ENCODE measurements at places on chromosomes 1 and 21.
A peak's percentile ranks its signal among the peaks of the same experiment; 100 is the strongest.

DNA sequence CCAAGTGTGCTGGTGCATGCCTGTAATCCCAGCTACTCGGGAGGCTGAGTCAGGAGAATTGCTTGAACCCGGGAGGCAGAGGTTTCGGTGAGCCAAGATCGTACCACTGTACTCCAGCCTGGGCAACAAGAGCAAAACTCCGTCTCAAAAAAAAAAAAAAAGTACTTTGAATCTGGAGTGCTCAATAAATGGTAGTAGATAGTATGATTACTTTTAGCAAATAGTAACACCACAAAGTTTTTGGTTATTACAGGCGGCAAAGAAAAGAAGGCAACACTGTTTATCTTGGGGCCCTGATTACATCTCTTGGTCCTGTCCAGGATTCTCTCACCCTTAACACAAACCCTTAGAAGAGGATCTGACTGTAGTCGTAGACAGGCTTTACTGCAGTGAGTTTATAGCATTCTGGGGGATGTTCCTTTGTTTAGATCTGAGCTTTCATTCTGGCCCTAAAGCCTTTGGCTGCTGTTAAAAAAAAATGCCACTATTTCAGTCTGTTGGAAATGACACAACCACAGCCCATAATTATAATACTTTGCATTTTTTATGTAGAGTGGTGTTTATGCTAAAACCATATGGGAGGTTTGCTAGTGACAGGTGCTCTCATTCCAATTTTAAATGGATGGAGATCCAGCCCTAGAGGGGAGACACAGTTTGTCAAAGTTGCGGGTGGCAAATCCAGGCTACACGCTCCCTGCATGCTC lies 79.7 kb upstream of the SLC2A1 start:
- no peak for DNase-seq

GRCh38 chr1:110281363-110282290 lies 57.5 kb upstream of the RBM15 start:
- no peak for DNase-seq

- peak; percentile 38 for DNase-seq
Measured at GRCh38 chr1:178768423-178768822, 43.4 kb downstream of the RALGPS2 start.

DNA sequence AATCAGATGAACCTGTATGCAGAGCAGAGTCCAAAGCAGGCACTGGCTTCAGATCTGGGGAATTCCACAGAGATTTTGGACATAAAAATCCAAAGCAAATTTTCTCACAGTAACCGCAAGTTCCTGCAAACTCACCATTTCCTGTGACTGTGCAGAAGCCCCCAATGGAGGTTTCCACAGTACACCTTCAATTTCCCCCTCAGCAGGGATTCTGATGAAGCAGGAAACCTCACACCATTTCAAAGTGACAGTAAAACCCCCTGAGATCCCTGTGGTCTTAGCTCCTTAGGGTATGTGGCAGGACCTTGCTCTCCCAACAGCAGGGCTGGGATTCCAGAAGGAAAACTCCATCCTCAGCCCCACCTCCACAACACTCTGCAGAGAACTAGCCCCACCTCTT lies 6.0 kb upstream of the TGFBR3 start:
- peak; percentile 44 for DNase-seq

DNA sequence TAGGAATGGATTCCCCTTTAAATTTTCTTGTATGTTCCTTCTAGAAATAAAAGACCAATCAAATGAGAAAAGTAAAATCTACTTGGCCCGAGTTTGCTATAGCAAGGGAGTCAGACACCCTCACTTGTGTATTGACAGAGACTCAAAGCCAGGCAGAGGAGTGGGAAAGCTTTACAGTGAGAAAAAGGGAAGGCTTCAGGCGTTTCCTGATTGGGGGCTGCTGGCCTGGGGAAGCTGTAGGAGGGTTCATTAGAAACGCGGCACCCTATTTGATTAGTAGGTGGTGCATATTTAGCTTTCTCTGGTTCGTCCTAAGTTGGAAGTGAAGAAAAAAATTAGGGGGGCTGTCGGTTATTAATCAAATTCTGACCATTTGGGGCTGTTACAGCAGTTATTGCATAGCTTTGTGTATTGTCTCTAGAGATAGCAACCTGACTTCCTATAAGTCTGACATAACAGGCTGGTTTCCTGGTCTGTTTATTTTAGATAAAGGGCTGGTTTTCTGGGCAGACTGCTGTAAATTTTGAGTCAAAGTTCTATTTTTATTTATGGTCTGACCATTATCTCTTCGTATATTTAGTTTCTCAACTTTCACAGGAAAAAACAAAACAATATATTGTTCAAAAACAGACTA lies 10.0 kb downstream of the SLC25A24 start:
- no peak for DNase-seq

DNA sequence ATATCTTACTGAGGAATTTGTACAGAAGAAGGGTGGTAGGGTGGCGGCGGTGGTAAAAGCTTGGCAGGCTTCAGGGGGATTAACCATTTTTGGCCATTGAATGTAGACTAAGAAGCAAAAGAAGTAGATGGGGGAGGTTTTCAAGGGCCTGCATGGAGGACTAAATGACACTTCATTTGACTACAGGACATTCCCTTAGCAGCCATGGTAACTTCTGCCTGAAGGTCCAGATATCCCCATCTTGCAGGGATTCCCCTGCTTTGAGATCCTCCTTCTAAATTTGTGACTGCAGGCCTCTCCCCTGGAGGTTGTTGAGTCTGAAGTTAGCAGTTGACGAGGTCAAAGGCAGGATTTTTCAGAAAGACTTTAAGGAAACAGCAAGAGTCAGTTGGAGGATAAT lies 4.8 kb downstream of the VASH2 start:
- no peak for DNase-seq

GRCh38 chr1:8782955-8783354 lies 34.5 kb downstream of the RERE start:
- DNase-seq = no peak

DNA sequence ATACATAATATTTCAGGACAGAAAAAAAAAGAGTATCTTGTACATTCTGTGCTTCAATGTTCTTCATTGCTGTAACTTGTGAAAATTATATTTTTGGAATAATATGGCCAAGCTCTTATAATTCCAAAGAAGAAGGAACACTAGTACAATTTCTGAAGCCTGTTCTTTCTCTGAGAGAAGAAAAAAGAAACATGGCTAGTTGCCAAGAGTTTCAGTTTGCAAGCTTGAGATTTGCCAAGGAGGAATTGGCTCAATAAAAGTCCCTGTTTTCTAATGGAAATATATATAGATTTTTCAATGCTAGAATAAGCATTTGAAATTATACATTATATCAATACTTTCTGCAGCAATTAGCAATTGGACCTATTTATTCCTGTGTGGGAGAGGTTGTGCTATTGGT lies 285.2 kb upstream of the NEGR1 start:
- DNase-seq = peak; percentile 3

DNA sequence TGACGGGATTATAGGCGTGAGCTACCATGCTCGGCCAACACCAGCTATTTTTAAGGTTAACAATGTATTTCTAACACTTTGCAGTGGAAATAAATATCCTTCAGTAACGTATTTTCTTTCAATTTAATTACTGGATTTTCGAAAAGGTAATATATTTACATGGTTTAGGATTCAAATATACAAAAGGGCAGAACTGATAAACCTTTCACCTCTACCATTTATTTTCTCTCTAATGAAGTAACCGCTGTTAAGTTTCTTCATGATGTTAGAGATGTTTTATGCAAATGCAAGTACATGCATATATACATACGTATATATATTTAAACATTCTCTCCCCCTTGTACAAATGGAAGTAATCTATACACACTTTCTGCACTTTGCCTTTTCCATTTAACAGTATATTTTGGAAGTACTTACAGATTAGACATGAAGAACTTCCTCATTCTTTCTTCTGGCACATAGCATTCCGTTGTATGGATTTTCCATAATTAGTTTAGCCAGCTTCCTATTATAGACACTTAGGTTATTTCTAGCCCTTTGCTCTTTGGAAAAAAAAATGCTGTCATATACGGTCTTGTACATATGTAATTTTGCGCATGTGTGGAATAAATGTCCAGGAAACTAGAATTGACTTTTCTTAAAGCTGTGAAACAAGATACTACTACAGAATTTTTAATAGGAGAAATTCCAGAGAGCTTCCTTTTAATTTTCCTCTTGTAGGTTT lies 14.9 kb upstream of the HJV start:
- no peak for DNase-seq

DNA sequence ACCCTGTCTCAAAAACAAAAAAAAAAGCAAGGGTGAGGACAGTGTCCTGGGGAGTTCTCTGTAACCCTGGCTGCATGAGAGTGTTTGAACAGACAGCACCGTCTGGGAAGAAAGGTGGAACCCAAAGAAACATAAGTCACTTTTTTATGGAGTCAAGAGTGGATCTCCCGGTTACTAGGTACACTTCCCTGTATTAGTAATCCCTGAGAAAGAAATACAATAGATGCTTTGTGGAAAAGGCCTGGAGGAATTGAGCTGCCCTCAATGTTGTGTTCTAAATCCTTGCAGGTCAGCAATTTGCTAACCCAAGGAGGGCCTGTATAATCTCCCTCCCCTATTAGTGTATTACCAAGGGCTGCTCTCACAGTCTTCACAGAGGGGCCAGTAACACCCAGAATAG lies 16.6 kb downstream of the DEGS1 start:
- no peak for DNase-seq

- peak; percentile 62 for DNase-seq
Measured at GRCh38 chr1:17475752-17476151, 36.3 kb upstream of the RCC2 start.

- DNase-seq = no peak
Measured at GRCh38 chr1:5620997-5621396, 371.2 kb downstream of the NPHP4 start.

DNA sequence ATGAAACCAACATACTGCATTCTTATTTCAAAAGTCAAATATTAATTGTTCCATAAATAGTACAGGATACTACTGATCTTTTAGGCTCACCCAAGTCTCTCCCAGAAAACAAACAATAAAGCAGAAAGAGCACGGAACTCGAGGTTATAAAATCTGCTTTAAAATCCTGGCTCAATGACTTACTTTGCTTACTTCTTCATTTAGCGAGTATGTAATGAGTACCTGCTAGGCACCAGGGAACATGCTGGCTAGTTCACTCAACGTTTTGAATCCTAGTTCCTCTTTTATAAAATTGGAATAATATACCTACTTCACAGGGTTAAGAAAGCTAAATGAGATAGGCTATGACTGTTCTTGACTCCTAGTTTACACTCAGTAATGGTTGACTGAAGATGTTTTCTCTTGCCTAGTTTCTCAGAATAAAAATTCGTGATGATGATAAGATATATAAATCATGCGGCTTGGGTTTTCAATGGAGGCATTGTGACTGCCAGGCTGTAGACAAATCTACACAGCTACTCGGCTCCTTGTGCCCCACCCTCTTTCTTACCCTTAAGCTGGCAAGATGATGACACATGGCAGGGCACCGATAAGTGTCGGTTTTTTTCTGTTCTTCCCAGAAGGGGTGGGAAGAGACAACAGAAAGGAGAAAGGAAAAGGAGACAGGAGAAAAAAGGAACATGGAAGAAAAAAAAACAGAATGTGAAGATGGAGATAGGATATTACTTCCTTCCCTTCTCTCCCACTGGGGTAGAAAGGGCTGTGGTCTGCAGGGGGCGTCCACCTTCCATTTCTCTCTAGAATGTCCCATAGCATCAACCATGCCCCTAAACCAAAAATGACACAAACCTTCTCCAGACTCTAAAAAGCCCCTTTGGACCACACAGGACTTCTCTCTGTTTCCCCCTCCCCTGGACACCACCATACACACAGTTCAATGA lies 507.1 kb downstream of the SMYD3 start:
- no peak for DNase-seq

DNA sequence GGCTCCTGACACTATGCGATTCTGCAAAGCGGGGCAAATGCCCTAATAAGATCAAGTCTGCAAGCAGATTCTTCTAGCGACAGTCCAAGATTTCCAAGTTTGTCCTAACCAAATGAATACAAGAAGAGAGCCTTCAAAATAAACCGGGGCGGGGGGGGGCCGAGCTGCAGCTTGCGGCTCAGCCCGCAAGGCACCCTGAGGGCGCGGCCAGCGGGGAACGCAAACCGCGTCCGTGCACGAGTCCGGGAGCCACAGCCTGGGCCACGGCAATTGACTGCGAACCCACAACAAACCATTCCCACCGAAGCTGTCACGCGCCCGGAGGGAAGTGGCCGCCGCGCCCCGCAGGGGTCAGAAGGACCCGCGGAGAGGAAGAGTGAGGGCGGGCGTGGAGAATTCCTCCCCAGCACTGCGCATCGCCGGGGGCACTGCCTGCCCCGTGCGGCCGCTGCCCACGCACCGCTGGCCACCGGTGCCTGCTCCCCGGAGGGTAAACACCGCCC lies 687 bp downstream of the TGFBR3 start:
- peak; percentile 62 for DNase-seq

GRCh38 chr1:54567961-54568360 lies 19.9 kb downstream of the ACOT11 start:
- peak; percentile 45 for DNase-seq

DNA sequence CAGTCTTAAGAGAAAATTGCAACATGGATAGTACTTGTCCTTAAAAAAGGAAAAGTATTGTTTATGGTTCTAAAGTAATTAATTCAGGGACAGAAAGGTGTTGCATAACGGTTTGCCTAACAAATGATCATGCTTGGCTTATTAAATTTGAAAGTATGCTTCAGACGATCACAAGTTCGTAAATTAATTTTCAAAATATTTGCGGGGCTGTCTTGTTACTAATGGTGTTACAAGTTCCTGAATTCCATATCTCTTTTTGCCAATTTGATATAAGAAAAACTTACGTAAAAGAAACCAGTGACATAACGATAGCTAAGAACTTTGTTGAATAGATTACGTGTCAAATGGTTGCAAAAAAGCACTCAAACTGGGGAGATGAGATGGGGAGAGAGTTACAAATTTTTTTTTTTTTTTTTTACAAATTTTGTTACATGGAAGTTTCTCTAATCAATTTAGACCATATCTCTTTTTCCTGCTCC lies 1.3 kb downstream of the AGO3 start:
- DNase-seq = no peak

DNA sequence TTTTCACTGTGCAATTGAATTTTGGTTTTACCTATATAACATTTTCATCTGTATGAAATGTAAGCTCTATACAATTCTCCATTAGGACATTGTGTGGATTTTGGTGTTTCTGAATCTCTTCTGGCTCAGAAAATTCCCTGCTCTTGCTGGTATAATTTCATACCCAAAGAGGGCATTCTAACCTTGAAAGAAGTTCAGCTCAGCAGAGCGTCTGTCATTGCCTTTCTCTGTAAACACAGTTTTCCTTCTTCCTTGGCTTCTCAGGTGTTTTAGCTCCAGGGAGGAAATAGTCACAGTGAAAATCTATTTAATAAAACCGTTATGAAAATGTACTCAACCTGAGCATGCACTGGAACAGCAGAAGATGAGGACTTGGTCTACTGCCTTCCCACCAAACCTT lies 16.0 kb downstream of the DISC1 start:
- DNase-seq = no peak

- no peak for DNase-seq
Measured at GRCh38 chr1:16116625-16117024, 39.2 kb downstream of the EPHA2 start.

GRCh38 chr1:33365560-33365997 lies 44.7 kb upstream of the A3GALT2 start:
- peak; percentile 79 for DNase-seq

Measured in foreskin fibroblast (primary cell).